ENCODE measurements at places on chromosomes 3 and 15.

DNA sequence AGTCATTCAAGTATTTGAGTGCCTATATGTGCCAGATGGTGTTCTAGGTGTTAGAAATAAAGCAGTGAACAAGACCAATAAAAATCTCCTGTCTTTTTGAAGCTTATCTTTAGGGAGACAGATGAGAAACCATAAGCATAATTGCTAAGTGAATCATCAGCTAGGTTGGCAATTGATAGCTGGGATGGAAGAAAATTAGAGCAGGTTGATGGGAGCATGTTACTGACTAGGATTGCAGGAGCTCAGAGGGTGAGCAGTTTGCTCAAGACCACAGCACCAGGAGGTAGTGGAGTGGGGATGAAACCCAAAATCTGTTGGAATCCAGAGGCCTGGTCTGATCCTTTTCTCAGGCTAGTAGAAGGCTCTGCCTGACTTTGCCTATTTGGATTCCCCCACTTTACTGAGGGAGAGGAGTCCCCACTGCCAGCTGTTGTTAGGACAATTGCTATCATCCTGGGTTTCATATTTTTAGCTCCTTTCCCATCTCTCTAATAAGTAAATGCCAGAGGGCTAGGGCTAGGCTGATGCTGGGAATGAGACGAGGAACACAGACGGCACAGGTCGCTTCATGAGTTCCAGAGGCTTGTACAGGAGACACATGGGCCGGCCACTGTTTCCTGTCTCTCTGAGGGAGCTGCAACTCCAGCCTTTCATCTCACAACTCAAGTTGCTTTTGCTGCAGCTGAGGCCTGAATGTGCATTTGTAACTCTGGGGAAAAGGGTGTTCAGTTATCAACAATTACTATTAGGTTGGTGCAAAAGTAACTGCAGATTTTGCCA lies 102.9 kb downstream of the CACNA1D start:
- DNase-seq: no peak

- no peak for DNase-seq
Measured at GRCh38 chr15:36622197-36622795, 42.9 kb downstream of the CDIN1 start.

DNA sequence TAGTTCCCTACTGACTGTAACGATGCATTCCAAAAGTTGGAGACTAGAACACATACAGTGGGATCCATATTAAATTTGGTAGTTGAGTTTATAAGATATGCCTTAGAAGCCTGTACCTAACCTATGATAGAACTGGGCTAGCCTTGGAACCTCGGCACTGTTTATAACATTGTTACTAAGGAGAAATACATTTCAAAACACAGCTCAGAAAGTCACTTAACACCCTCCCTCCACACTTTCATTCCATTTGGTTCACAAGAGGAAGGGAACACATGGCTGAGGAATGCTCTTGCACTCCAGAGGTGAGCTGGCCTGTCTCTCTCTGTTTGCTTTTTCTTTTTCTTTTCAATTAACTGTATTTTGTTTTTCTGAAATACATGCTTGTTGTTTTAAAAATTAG lies 48.7 kb upstream of the TSC22D2 start:
- DNase-seq: no peak

GRCh38 chr3:176950743-176951142 lies 246.5 kb downstream of the TBL1XR1 start:
- no peak for DNase-seq

- no peak for DNase-seq
Measured at GRCh38 chr15:50127255-50127777, 8.3 kb upstream of the ATP8B4 start.

GRCh38 chr3:66644549-66644948 lies 143.7 kb upstream of the LRIG1 start:
- DNase-seq: no peak

DNA sequence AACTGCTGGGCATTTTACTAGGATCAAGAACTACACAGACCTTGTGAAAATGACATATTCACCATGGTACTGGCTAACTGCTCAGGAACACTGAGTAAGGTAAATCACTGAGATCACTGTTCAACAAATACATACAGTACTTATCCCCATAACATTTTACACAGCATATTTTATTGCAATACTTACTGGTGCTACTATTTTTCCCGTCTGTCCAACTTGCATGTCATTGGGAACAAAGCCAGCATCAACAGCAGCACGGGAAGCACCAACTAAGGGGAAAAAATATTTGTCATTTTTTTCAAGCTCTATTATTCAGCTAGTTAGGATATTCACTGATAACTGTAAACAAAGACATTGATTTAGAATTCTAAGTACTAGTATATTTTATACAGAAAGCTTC lies 37.0 kb downstream of the ETFA start:
- no peak for DNase-seq

All from cortex of kidney (tissue), 1 donor.